ENCODE measurements at places on chromosomes 4 and X.

DNA sequence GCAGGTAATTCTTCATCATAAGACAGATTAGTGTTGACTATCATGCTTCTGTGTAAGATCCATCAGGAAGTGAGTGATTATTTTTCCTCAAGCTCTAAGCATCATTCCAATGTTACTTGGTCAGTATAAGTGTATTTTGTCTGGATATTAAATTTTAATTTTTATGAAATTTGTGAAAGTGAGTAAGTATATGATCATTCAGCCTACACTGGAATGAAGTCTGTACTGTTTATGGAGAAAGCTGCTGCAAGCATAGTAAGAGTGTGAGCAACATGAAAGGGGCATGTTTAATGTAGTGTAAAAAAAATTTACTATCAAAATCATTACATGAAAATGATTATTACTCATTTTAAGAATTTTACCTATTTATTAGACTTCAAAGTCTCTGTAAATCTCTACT lies 84.8 kb downstream of the IL15 start:
- DNase-seq = no peak

DNA sequence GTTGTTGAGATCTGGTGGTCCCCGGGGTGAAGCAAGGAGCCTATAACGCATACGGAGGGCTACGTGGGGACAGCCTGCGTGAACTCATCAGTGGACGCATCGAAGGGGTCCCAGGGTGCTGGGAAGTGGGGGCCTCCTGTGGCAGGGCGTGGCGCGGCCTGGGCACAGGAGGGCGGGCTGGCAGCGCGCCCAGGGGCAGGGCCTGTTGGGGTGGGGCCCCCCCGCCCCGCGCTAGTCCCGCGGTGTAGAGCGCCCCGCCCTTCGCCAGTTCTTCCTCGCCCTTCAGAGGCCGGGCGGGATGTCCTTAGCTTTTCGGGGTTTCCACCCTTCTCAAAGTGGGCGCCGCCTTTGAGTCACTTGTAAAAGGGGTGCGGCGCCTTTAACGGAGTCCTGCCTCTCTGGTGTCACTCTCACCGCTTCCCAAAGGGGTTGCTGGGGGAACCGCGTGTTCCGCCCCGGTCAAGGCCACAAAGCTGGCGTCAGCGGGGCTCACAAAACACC lies 632 bp downstream of the PLP2 start:
- DNase-seq = no peak

- DNase-seq = peak; percentile 54
These were observed 19.6 kb downstream of the CYP2U1 start for GRCh38 chr4:107950746-107951540.

GRCh38 chrX:56268888-56269287 lies 36.7 kb downstream of the KLF8 start:
- DNase-seq = no peak

- no peak for DNase-seq
These were observed 62.5 kb downstream of the STX18 start for GRCh38 chr4:4479366-4479765.

- no peak for DNase-seq
These were observed 100.6 kb upstream of the F9 start for GRCh38 chrX:139429913-139430312.

DNA sequence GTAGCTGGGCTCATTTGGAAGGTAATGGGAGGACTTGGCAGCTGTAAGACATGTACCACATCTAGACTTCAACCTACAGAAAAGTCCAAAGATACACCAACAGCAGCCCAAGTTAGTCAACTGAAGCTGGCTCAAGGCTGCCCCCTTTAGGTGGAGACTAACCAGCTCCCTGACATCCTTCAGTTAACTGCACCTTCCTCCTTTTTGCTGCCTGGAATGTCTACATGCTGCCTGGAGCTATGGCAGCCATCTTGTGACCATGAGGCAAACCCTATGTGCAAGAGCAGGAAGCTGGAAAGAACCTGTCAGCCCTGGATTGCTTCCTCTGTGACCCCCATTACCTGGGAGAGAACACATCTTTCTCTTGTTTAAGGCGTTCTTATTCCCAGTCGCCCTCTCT lies 25.8 kb downstream of the ARSD start:
- DNase-seq = no peak

- DNase-seq = no peak
These were observed 136.2 kb downstream of the TBC1D19 start for GRCh38 chr4:26719954-26720552.

DNA sequence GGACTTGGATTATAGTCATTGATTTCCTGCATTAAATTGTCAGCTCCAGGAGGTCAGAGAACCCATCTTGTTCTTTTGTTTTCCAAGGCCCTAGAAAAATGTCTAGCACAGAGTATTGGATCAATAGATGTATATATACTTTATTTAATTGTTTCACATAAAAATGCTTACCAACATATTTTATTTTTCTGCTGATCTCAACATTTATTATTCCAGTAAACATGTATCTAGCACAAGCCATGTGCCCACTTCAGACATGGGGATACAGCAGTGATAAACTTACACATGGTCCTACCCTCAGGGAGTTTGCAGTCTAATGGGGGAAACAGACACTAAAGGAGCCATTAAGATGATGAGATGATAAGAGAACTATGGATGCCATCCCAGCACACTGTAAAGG lies 49.1 kb upstream of the TBC1D9 start:
- no peak for DNase-seq

DNA sequence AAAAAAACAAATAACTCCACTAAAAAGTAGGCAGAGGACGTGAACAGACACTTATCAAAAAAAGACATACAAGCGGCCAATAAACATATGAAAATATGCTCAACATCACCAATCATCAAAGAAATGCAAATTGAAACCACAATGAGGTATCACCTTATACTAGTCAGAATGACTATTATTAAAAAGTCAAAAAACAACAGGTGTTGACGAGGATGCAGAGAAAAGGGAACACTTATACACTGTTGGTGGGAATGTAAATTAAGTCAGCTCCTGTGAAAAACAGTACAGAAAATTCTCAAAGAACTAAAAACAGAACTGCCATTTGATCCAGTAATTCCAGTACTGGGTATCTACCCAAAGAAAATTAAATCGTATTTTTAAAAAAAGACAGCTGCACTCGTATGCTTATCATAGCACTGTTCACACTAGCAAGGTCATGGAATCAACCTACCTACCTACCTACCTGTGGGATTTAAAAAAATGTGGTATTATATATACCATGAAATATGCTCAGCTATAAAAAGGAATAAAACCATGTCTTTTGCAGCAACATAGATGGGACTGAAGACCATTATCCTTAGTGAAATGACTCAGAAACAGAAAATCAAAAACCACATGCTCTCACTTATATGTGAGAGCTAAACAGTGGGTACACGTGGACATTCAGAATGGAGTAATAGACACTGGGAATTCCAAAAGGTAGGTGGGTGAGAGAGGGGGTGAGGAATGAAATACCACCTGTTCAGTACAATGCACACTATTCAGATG lies 24.8 kb upstream of the PTPN13 start:
- DNase-seq = no peak

- no peak for DNase-seq
These were observed 75.0 kb upstream of the IL2 start for GRCh38 chr4:122531514-122531913.

DNA sequence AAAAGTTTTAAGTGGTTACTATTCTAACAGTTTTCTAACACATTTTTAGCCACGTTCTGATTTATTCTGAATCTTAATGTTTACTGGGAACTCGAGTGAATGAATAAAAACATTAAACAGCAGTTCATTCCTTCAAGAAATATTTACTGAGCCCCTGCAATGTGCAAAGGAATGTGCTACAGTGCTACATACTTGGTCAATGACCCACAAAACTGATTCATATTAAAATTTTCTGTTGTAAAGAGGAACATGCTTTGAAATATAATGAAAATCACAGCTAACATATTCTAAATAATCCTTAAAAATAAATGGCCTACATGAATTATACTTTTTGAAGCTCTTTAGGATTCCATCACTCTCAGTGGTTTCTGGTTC lies 78.7 kb downstream of the ARAP2 start:
- DNase-seq = no peak

Data from trophoblast cell (in vitro differentiated cells and primary cell).